ENCODE measurements at places on chromosomes 6 and 20.

GRCh38 chr6:25301362-25301761, 22.2 kb downstream of the CARMIL1 start:
- DNase-seq = no peak

GRCh38 chr6:11869672-11870340, 91.2 kb upstream of the ADTRP start:
- no peak for DNase-seq

DNA sequence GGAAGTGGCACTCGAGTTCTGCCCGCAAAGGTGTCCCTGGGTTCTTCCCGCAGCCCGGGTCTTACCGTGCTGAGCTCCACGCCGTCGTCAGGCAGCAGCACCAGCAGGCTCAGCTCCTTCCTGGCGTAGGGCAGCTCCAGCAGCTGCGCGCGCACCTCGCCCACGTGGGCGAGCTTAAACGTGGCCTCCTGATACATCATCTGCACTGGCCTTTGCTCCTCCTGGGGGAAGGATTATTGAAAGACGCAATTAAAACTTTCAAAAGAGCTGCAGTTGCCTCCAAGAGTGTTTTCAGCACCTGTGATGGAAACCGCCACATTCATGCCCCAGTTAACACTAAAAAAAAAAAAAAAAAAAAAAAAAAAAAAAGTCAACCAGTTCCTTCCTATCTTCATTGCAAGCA, 11.3 kb downstream of the SERPINB9 start:
- no peak for DNase-seq

DNA sequence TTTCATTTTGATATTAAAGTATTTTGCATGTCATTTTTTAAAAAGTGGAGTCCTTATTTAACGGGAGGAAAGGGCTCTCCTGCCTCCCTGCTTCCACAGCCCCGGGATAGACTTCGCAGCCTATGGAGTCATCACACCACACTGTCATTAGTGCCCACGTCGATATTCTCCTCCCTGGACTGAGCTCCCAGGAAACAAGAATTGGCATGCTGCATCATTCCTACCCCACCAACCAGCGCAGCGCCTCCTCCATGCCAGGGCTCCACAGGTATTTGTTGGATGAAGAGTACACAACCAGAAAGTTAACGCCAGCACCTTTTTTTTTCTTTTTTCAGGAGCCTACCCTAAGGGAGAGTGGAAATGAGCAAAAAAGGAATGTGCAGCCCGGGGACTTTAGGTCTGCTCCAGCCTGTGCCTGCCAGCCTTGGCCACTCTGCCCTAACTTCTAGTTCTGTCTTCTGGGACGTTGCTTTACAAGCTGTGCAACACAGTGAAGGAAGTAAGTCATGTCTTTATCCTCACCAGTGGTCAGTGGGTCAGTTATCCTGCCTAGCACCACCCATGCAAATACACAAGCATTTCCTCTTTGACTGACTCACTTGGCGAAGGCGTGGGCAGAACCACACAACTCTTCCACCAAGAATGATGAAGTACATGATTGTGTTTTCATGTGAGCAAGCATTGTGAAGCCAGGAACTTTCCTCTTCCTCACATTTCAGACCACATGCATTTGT, 180.7 kb upstream of the UST start:
- DNase-seq = no peak

GRCh38 chr6:122476131-122476530, 4.5 kb upstream of the SERINC1 start:
- no peak for DNase-seq

Measured in dorsolateral prefrontal cortex (tissue), 122 donors.